ENCODE measurements at places on chromosomes 12 and 14.

DNA sequence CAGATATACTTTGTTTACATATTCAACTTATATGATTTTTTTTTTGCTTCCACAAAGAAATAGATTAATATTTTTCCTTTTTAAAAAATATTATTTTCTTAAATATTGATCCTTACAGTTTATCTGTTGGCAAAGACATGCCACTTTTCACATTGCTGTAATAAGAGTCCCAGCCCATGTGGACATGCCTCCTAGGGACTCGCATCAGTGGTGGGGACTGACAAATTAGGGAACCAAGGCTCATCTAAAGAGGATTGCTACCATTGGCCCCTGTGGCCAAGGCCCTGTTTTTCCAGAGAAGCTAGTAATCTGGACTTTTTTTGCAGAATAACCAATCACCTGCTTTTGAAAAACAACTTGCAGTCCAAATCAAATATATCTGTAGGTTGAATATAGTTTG, 27.8 kb upstream of the BMAL2 start:
- no peak for DNase-seq

- no peak for DNase-seq
Observed at GRCh38 chr14:71590131-71590530, 342.1 kb upstream of the RGS6 start.

DNA sequence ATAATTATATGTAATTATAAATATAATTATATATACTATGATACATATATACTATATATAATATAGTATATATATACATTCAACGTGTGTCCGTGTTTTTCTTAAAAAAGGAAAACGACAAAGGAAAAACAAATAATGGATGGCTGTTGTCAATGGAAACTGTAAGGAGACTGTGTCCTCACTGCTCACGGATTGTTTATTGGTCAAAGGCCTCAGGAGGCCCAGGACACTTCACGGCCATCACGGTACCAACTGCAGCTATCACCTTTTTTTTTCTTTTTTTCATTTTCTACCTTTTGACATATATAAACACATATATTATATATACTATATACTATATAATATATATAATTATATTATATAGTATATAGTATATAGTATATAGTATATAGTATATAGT, 113.4 kb downstream of the SPTSSA start:
- no peak for DNase-seq

DNA sequence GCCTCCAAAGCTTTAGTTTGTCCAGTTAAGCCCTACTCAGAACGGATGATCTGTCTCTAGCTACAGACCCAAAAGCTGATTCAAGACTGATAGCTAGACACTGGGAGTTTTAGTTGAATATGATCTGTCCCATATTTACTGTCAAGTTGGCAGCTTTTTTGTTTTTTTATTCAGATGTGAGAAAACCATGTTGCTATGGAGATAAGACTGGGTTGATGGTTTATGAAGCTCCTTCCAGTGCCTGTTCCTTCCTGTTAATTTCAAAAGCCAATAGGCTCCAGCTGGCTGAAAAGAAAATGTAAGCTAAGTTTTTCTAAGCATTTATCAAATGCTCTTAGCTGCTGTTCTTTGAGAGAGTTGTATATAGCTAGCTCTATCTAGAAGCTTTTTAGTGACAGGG, 4.7 kb downstream of the DYNLL1 start:
- no peak for DNase-seq

GRCh38 chr14:22666203-22666893, 22.2 kb upstream of the OR6J1 start:
- DNase-seq: no peak
